ENCODE measurements at places on chromosomes 12 and 14. TPM values are rescaled to one million over a fixed set of nuclear protein-coding genes. Genes with fewer than 3 reads are reported as not detected.

DNA sequence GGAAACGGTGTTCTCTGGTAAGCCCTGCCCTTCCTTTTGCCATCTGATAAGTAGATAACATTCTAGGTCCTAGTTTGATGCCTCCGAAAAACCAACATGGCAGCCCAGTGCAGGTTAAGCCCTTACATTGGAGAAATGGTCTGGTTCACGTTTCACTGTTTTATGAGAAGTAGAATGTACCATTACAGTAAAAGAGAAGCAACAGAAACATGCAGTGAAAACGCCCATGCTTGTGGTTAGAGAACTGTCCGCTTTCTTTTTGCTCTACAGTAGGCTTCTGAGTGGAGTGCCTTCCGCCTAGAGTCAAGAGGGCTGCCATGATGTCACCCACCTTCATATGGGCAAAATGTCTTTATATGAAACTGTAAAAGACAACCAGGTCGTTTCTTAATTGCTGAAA is 190.4 kb upstream of the BCL2L14 start:
- DNase-seq = no peak

GRCh38 chr12:85275374-85275773 is 4.6 kb upstream of the ALX1 start:
- no peak for DNase-seq

- no peak for DNase-seq
Observed at GRCh38 chr12:53252349-53252916, 15.7 kb upstream of the ESPL1 start.

PLBD1 gene
- total RNA-seq = 24.4 TPM

DNA sequence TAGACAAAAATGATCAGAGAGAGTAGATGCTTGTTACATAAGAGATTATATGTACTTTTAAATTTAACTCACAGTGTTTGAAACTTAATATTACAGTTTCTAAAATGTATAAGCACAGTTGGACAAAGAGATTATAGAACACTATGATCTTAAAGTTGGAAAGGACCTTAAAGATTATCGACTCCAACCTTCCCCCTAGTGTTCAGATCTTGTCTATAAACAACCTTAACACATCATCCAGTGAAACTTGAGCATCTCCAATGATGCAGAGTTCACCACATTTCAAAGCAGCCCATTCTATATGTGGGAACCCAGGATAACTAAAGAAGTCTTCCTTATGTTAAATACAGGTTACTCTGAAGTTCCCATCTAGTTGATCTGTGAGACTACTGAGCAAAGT is 480.8 kb downstream of the RMST start:
- no peak for DNase-seq

DNA sequence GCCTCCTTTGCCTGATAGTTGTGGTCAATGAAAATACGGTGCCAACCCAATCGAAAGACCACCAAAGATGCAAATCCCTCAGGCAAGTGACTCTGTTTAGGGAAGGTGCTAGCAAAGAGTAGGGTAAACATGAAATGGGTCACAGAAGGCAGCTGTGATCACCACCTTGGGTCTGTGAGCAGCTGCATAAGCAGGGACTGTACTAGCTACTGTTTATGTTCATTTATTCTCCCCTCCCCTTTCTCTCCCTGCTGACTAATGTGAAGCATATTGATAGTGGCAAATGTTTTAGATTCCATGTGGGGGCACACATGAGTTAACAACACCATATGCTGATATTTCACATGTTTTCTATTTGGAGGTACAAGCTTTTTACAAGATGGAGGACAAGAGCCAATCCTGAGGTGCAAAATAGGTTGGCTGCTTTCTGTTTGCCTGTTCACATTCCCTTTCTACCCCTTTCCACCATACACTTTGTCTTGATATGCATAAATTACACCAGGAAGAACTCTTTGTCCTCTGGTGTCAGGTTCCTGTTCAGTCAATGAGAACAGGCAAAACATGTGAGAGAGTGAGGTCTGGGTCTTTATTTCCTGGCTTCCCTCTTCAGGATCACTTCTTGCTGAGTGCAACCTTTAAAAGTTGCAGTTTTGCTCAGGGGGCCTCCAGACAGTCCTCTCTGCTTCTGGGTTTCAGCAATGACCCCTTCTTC is 71.1 kb downstream of the AVPR1A start:
- no peak for DNase-seq

WNT1 gene
- total RNA-seq = not detected

DNA sequence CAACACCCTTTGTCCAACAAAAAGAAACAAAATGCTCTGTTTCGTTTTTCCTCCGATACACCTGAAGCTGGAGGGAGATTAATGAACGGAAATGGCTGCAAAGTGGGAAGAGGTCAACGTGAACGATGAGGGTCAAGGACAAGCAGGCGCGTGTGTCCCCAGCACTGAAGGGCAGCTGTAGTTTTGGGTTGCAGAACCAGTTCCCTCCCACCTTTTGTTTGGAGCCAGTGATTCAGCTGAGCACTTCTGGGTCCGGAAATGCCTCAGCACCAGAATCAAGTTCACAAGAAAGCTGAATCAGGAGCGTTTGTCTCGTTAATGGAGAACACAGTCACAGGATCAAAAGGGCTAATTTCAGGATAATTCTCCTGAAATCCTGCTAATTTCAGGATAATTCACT is 51.1 kb upstream of the PWP1 start:
- no peak for DNase-seq

NTS gene
- total RNA-seq = not detected

DNA sequence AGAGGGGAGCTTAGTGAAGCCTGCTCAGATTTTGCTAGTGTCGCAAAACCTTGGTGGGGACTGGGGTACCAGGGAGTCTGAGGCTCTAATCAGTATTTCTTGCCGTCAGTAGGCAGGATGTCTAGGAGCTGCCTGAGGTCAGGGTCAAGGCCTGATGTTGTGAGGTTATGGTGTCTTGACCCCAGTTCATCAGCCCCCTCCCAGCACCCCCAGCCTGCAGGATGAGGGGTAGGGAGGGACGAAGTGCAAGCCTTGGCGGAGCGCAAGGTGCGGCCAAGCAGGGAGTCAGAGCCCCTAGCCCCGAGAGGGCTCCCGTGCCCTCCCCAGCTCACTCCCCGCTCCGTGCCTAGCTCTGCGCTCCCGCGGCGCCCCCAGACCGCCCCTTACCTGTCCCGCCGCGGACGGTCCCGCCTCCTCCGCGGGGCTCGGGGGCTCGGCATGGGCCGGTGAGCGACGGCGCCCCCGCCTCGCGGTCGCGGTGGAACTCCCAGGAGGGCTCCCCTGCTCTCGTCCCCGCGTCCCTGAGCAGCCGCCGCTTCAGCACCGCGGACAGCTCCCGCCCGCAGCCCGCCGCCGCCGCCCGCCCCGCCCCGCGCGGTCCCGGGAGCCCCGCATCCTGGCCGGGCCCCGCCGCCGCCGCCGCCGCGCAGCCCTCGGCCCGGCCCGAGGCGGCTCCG is 347 bp downstream of the SYNDIG1L start:
- no peak for DNase-seq

DNA sequence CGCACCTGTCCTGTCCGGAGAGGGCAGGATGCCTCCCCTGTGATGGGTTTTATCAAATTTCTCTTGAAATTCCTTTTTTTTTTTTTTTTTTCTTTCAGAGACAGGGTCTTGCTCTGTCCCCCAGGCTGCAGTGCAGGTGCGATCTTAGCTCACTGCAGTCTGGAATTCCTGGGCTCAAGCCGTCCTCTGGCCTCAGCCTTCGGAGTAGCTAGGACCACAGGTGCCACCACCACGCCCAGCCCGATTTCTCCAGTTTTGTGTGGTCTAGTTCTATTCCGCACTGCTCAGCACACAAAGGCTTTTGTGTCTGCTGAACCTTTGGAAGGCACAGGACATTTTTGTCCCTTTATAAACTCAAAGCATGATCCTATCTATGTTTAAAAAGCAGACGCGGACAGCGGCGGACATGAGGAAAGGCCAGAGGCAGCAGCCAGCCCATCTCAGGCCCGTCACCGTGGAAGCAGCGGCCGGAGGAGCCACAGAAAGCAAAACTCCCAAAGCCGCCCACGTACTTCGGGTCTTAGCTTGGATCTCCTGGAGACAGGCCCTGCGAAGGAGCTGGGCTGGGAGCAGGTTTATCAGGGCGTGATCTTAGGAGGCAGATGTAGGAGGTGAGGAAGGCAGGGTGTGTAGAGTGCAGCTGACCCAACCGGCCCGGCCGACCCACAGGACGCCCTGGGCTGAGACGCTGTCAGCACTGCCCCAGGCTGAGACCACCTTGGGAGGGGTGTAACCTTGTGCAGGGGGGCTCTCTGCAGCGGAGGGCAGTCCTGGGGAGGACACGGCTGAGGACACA is 30.9 kb upstream of the FBRSL1 start:
- DNase-seq = peak; percentile 37

DNA sequence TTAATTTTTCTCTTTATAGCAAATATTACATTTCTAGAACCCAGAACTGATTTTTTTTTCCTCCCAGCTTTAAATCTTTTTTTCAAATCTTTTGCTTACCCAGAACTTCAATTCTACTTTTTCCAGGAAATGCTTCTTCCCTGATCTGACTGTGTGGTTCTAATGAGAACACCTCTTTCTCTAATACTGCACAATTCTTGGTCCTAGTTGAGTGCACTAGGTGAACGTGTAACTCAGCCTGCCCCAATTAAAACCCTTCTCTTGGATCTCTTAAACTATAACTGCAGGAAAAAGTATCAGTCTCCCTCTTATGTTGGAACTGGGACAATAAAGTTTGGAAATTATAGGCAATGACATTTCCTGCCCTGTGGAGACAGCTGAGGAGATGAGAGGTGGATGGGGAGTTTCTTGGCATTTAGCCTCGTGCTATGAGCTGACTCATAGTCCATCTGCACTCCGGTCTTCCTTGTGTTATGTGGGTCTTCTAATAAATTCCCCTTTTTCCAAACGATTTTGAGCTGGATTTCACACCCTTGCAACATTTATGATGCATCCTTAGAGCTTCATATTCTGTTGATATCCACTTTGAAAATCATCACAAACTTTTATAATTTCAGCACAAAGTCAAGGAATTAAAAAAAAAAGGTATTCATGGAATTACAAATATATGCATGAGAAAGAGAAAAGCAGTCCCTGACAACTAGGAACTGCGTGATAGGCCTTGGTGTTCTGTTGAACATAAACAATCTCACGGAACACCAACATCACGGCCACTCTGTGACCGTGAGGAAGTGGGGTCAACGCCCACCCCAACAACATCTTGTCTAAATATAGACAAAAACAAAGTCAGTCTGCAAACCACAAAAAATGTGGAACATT is 52.4 kb downstream of the BRMS1L start:
- DNase-seq = no peak

PKP2 gene
- total RNA-seq = 378 TPM

GRCh38 chr14:64467566-64467965 is 2.3 kb downstream of the AKAP5 start:
- DNase-seq = no peak

CD163 gene
- 97.5 TPM for total RNA-seq

CISTR gene
- 1.7 TPM for total RNA-seq

DNA sequence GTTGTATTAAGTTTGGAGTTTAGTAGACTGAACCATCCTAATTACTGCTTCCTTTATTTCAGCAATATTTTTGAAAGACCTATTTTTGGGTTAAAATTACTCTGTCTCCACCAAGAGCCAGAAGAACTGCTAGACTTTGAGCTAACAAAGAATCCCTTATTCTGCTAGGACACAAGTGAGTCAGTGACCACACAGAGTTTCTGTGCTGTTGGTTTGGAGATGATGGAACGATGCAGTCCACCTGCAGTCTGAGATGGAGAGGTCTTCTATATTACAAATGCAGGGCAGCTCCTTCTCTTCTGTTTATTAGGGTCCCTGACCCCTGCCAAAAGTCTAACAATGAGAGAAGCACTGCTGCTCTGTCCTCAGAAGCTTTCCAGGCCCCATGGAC is 6.7 kb upstream of the STXBP6 start:
- no peak for DNase-seq

HOXC6 gene
- 0.41 TPM for total RNA-seq

TRHDE gene
- 1.3 TPM for total RNA-seq

METTL25 gene
- 15.0 TPM for total RNA-seq

KRT72 gene
- not detected for total RNA-seq

- no peak for DNase-seq
Observed at GRCh38 chr14:50403419-50403818, 6.7 kb upstream of the CDKL1 start.

DNA sequence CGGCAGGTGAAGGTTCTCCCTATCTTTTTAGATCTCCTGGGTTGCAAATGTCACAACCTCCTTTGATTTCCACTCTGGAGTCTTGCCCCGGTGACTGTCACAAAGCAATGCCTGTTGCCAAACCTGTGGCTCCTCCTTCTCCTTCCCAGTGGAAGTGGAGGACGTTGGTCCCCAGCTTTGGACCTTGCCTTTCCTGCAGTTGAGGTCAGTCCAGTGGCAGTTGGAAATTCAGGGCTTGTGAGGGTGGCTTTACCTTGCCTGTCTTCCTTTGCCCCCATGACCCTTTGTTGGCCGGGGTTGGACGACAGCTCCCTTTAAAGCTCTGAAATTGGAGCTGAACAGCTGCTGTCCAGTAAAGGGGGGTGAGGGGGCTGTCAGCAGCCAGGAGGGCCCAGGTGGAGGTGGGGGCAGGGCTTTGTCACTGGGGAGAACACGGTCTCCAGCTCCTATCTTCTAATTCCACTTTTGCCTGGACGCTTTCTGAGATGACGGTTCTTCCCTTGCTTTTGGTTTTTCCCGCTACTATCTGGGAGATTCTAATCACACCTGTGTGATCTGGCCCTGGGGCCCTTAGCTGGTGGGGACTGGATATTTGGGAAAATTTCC is 4.1 kb downstream of the TEAD4 start:
- DNase-seq = no peak

TMTC1 gene
- total RNA-seq = 33.8 TPM

GRCh38 chr14:102777711-102778337 is 575 bp downstream of the TRAF3 start:
- DNase-seq = no peak

LRP1 gene
- 143 TPM for total RNA-seq

TPPP2 gene
- total RNA-seq = 1.1 TPM

- no peak for DNase-seq
Observed at GRCh38 chr12:49582201-49582600, 14.3 kb upstream of the MCRS1 start.

PLEK2 gene
- not detected for total RNA-seq

GRCh38 chr14:39876916-39877315 is 444.7 kb upstream of the FBXO33 start:
- no peak for DNase-seq

DNA sequence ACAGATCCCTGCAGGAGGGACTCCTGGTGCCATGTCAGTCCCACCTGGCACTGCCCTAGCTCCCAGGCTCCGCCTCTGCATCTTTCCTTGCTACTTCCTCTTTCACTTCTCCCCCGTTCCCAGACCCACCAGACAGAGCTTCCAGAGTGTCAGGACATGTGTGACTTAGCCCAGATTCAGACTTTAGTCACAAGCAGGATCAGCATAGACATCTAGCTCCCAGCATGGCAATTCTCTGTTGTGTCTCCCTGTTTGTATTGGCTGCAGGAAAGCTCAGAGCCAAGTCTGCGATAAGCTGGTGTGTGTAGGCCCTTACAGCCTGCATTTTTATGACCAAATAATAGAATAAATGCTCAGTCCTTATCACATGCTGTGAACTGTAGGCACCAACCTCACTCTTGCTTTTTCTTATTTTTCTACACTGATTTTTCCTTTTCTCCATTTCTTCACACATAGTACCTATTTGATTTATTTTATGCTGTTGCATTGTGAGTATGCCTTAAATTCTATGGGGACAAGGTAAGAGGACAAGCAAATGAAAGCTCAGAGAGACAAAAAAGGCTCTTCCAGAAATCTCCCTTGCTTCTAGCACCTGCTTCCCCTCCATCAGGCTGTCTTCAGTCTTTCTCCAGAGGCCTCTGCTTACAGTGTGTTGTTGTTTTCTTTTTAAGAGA is 5.9 kb downstream of the DHRS2 start:
- no peak for DNase-seq

GRCh38 chr12:41724216-41724615 is 420.5 kb downstream of the GXYLT1 start:
- no peak for DNase-seq
